Immature natural killer cell (primary cell): ENCODE measurements at places on chromosomes 12 and 14.

GRCh38 chr12:51307655-51308593 lies 16.1 kb downstream of the BIN2 start:
- no peak for DNase-seq

DNA sequence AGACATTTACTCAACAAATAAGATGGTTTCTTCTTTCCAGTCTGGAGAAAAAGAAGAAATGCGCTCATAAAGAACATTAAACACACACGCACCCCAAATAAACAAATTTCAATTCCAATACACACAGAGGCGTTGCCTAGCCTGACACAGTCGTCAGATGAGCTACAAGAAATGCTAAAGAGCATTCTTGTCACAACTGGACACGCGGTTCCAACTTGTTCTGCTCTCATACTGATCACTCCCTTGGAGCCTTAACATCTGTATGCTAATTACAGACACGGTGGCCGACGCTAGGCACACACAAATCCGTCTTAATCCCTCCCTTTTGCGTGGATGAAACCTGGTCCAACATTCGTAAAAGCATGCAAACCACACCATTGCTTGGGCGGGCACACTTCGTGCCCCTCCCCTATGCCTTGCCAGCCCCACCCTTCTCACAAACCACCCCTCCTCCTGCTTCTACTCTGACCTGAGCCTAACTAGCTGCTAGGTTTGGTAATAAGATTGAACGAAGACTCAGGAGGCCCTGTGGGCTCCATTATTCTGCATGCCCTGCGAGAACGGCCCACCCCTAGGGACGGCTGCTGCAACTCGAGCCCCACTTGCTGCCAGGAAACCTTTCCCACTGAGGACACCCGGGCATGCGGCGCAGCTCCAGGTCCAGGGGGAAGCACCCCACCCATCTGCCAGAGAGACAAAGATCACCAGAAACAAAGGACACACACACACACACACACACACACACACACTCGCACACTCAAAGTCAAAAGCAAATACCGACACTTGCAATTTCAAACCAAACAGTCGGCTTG lies 1.2 kb downstream of the KCNK10 start:
- DNase-seq = no peak

GRCh38 chr12:80513211-80513610 lies 69.2 kb downstream of the PTPRQ start:
- DNase-seq = no peak

DNA sequence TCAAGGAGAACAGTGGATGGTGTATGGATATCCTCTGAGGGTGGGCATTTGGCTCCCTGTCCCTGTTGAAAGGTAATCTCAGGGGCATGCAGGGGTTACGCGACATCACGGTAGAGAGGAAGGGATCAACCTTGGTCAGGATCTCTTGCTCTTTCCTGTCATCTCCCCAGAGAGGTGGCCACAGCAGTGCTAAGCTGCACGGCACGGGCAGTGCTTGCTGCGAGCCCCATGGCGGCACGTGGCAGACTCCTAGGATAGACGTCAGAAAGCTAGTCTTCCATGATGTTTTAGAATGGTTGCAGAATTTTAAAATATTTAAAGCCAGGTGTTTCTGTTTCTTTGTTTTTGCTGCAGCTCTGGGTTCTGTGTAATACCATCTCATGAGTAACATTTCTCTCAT lies 41.0 kb downstream of the DYNC1H1 start:
- DNase-seq = no peak

- no peak for DNase-seq
Measured at GRCh38 chr12:79874665-79875064, 60.2 kb downstream of the PPP1R12A start.

GRCh38 chr12:52358575-52359350 lies 8.5 kb downstream of the KRT85 start:
- peak; percentile 21 for DNase-seq

DNA sequence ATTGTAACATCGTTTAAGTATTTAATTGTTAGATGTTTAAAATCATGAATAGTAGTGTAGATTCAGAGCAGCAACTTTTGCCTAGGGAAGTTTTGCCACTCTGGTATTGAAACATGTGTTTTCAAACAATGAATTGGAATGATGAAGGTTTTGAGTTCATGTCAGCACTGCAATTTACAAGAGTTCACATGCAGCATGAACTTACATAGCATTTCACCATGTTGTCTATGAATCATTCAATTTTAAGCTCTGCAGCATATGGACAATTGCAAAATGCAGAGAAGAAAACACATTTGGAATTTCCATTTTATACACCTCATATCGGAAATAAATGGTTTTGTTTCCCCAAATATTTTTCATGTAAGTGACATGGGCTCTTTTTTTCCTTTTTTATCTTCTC lies 170.7 kb upstream of the CDKN3 start:
- no peak for DNase-seq

DNA sequence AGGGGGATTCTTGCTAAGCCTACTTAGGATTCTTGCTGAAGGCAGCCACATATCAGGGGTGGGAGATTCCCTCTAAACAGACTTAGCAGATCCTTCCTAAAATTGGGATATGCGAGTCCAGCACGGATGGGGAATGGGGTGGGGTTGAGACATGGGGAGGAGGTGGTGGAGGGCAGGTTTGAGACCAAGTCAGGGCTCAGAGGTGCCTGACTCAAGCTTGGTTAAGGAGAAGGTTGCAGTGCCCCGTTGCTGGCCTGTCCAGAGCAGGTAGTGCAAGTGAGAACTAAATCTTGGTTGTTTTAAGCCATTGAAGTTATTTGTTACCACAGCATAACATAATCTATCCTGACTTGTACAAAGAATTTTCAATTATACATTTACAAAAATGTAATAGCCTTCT lies 359.7 kb downstream of the AACS start:
- DNase-seq = no peak

DNA sequence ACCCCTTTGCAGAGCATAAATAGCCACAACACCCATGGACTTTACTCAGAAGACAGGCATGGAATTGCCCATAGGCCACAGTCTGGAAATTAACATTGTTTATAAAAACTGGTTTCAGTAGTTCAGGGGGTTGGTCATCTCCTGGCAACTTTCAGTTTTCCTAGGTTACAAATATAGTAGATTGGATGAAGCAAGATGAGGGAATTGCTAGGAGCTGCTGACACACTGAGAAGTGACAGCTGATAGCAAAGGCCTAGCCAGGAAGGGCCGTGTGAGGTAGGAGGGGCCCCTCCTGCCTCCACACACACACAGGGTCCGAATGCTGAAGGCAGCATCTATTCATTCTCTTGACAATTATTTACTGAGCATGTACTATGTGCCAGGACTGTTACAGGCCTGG lies 8.3 kb downstream of the GALNT16 start:
- no peak for DNase-seq

DNA sequence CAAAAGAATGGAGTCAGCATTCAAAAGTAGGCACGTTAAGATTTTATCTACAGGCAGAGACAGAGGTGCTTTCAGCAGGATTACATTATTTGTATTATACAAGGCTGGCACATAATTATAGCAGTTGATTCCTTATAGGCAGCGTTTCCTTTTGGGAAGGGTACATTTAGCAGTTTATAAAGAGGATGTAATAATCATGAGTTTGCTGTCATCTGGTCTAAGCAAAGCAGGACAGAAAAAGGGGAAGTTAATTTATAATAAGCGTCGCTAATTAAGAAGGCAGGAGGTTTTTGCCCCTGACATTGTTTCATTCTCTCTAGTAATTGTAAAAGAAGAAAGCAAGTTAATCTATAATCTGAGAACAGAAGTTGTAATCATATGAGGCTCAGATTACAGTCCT lies 259.9 kb upstream of the MDGA2 start:
- DNase-seq = no peak

DNA sequence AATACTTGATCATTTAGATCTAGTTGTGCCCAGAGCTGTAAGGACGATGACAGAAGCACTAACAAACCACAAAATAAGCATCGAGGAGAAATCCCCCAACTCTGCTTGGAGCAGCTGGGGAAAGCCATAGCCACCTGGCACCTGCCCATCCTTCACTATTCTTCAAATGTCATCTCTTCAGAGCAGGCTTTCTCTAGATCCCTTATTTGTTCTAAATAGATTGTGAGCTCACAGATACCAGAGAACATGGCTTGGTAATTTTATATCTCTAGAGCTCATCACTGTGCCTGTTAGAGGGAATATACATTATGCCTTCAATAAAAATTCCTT lies 50.9 kb downstream of the GRIP1 start:
- no peak for DNase-seq

GRCh38 chr14:103858063-103858781 lies 10.8 kb upstream of the PPP1R13B start:
- no peak for DNase-seq

- peak; percentile 61 for DNase-seq
Measured at GRCh38 chr12:4030929-4031702, 157.9 kb upstream of the PARP11 start.

DNA sequence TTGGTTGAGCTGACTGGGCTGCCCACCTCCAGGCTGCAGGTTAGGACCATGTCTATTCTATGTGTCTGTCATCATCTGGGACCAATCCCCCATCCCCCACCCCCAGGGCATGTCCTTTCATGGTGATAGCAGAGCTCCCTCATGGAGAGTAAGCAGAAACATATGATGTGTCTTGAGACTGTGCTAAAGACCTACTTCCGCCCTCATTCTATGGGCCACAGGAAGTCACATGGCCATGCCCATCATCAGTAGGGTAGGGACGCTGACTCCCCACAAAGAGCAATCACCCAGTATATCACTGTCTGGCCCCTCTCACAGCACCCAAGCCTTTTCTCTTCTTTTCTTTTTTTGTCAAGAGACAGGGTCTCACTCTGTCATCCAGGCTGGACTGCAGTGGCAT lies 99.7 kb downstream of the CMKLR1 start:
- no peak for DNase-seq

DNA sequence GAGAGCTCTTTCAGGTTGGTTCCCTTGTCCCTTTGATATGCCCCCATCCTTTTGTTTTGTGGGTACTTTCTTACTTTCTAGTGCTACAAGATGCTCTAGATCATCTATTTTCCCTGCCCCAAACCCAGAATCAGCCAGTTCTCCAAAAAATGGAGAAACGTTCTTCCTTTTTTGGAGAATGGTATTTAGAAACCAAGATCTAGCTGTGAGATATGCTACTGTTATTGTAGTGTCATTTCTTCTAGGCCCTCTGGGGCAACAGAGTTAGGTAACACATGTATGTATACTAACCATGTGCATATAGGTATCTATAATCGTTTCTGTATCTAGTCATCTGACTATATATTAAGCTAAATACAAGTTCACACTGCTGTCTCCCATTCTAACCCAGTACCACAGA lies 6.9 kb upstream of the IGFBP6 start:
- DNase-seq = no peak

DNA sequence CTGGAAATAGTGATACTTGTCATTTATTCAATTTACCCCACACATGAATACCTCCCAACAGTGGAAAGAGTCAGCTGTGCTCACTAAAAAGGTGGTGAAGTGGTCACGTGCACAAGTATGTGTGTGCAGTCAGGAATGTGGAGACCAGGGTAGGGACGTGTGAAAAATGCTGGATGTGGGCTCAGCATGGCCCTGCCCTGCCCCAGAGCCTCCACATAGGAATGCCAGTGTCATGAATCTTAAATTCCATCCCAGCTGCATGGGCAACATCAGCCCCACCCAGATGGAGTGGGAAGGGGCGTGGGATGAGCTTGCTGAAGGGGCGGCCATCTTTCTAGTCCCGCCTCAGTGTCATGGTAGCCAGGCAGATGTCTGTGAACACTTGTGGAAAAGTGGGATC lies 87.7 kb downstream of the C12orf75 start:
- DNase-seq = no peak

DNA sequence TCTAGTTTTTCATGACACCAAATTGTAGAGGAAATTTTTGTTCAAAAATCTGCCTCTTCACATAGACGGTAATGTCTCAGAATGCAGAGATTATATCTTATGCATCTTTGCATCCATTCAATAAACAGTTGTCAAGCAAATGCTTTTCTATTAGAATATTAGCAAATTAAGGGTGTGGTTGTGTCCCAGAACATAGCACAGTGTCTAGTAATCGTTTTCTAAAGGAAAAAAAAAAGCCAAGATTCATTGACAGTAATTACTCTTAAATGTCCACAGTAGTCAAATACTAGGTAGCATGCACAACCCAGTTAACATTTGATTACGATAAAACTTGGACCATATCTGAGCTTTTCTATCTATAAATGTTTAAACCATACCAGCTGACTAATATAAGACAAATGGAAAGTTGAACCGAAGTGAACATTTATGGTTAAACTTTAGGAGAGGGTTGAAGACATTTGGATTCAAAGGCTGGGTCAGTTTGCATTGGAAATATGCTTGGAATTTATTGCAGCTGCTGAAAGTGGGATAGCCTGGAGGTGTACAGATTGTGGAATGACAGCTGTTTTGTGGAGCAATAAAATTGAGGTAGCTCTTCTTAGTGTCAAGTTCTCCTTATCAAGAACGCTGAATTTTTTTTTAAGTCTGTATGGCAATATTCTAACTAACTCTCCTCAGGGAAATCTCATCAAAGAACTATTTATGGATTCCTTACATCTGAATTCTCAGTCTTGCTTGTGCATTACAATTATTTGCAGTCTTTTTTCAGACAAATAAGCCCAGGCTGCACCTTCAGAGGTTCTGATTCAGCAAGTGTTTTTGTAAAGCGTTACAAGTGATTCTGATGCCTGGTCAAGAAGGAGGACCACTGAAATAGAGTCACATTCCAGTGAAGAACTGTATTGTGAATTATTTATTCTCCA lies 66.7 kb upstream of the ATP2B1 start:
- DNase-seq = no peak

GRCh38 chr12:107418981-107419380 lies 266.6 kb upstream of the PWP1 start:
- no peak for DNase-seq
